Occipital lobe (tissue), 3 donors: ENCODE measurements at places on chromosomes 2 and 18.

- peak; percentile 7 for DNase-seq
Observed at GRCh38 chr2:36322108-36322507, 33.5 kb upstream of the CRIM1 start.

- peak; percentile 68 for DNase-seq
Observed at GRCh38 chr2:42047488-42048298, at the start of gene PKDCC. Gene PKDCC (plus strand): TSS chr2:42048021. CDS start chr2:42048200, 179 bp downstream.

DNA sequence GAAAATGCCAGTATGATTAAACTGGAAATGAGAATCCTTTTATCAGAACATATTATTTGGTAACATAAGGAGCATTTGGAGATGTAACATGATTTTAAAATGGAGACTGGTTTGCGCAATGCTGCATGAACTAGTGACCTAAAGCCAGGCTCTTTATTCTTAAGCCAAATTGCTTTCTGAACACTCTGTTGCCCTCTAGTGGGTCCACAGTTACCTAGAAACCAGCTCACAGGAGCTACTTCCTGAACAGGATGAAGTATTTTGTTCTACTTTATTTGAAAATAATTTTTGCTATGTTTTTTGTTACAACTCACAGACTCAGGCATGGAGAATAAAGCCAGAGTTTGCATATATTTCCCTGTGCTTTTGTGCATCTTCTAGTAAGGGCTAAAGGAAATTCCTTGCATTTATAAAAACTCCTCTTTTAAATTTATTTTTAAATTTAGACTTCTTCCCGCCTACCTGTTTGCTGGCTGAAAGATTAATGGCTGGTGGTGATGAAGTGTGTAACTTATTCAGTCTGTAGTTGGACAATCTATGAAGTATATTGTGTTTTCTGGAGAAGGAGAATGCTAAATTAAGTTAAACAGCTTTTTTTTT is 146.7 kb downstream of the PARD3B start:
- no peak for DNase-seq

DNA sequence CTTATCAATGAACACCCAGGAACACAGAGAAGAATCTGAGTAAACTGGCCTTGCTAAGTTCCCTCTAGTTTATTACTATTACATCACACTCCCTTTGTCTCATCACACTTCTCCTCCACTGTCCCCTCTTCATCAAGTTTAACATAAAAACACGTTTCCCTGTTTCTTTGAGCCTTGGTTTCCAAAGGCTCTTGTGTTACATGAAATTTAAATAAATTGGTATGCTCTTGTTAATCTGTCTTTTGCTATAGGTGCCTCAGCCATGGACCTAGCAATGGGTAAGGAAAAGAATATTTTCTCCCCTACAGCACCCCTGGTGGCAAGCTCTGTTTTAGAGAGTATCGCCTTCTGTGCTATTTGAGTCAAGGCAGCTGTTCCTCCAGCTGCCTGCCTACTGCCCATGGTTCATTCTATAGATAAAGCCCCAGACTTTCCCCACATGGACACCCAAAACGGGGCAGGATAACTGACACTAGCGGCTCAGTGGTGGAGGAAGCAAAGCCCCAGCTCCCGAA is 31.8 kb downstream of the TGIF1 start:
- DNase-seq, result no peak

DNA sequence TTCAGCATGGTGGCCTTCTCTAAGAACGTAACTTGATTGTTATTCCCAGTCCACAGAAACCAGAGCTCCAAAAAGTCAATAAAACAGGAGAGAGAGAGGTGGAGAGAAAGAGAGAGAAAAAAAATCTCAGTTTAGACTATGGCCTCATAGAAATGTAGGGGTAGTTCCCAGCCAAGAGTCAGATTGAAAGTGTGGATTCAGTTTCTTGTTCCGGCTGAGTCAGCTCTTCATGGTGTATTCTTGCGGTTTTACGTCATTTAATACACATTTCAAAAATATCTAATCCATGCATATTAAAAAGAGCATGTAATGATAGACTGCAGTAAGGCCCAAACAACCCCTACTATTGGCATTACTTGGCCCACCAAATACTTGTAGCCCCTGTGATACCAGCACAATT is 303.9 kb downstream of the ETAA1 start:
- no peak for DNase-seq

DNA sequence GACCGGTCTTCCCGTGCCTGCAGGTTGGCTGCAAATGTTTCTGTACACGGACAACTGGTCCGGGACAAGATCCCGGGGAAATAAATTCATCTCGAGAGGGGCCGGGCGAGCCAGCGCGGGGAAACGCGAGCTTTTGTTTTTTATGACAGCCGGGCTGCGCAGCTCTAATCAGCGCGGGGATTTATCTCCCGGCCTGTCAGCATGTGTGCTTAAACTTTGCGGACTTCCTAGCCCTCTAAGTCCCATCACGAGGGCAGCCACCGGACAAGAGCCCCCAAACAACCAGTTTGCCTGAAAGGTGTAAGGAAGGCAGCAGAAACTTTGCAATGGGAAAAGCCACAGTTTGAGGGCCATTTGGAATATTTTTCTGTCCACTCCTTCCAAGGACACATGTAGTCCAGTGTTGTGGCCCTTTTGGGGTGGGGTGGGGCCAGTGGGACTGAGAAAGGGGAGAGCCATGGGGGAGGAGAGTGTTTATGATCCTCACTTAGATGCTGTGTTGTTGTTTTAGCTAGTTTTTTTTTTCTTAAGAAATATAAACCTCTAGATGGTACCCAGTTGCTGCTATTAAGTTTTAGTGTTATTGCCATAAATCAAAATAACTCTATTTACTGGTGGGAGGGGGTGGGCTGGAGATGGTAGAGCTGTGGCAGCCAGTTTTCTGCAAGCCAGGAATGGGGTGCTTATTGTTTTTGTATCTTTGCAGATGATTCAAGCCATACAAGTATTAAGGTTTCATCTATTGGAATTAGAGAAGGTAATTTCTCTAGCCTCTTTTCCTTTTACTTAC is 6.0 kb downstream of the MEIS1 start:
- DNase-seq, result no peak

GRCh38 chr2:124666976-124667375 is 641.9 kb downstream of the CNTNAP5 start:
- no peak for DNase-seq

- no peak for DNase-seq
Observed at GRCh38 chr2:7672027-7672684, 754.9 kb downstream of the RNF144A start.

DNA sequence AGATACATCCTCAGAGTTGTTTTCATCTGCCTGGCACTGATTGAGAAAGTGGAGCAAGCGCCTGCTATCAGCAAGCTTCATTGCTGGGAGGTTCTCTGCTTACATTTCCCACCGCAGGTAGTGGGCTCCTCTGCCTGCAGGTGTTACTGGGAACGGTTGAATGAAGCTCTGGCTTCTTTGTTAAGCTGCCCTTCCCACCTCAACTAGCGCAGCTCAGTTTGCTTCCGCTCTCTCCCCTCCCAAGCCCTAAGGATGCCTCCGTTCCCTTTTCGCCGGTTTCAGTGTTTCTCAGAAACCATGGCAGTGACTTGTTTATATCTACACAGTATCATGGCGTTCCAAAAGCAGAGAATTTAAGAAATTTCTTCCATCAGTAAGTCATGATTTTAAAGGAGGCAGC is 72.2 kb upstream of the B3GNT7 start:
- DNase-seq, result no peak

DNA sequence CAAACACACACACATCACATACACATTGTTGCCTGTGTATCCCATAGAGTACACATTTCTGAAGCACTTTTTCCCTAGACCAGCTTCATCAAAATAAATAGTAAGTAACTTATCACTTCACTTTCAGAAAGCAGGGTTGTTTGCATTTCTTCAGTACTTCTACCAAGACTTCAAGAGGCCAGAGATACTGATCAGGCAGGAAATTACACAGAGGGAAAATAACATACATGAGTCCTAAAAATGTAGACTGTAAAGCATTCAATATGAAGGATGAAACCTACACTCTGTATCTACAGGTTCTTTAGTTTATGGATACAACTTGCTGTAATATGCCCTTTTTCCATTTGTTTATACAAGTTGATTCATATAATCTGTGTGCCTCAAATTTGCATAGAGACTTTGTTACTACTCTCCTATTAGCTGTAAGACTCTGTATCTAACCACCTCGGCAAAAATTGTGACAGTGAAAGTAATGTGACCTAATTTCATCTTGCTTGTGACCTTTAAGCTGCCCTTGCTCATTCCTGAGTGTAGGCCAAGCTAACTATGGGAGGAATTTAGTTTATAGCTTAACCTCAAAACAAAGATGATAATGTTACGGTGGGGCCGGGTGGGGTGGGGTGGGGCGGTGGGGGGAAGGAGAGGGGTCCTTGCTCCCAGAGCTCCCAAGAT is 228.9 kb upstream of the SPOPL start:
- no peak for DNase-seq

- DNase-seq, result no peak
Observed at GRCh38 chr18:60196836-60197606, 175.6 kb downstream of the MC4R start.

DNA sequence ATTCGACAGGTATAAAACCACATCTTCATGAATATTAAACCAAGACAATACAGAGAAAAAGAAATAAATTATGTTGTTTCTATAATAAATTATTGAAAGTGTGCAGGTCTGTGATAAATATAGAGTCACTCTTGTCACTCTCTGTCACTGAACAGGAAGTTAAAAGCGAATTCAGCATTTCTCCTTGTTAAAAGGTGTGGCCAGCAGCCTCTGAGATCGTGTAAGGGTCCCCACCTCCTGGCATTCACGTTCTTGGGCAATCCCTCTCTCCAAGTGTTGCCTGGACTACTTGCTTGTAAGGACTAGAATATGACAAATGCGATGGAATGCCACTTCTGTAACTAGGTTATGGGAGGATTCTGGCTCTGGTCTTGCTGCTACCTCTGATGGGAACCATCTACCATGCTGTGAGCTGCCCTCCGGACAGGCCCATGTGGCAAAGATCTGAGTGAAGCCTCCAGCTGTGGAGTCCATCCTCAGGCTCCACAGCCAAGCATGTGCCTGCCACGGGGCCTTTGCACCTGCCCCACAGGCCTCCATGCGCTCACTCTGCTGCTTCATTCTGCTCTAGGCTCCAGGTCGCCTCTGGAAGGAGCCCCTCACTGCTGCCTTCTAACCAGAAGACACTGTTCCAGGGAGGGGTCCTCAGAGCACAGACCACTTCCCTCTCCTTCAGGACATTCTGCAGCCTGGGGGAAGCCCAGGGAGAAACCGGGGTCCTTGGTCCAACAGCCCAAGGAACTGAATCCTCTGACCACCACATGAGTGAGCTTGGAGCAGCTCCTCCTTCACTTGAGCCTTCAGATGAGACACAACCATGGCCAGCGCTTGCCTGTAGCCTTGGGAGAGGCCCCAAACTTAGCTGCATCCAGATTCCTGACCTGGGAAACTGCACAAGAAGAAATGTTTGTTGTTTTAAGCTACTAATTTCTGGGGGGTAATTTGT is 202.9 kb upstream of the HDAC4 start:
- no peak for DNase-seq

GRCh38 chr18:332007-332406 is 64.2 kb upstream of the THOC1 start:
- DNase-seq, result no peak

DNA sequence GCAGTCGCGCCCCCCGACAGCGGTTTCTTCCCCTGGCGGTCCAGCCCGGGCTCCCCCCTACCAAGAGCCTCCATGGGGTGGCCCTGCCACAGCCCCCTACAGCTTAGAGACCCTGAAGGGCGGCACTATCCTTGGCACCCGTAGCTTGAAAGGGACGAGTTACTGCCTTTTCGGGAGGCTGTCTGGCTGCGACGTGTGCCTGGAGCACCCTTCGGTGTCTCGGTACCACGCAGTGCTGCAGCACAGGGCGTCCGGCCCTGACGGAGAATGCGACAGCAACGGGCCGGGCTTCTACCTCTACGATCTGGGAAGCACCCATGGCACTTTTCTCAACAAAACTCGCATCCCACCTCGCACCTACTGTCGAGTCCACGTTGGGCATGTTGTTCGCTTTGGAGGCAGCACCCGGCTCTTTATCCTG is 475 bp downstream of the SLC4A1AP start:
- DNase-seq, result no peak

DNA sequence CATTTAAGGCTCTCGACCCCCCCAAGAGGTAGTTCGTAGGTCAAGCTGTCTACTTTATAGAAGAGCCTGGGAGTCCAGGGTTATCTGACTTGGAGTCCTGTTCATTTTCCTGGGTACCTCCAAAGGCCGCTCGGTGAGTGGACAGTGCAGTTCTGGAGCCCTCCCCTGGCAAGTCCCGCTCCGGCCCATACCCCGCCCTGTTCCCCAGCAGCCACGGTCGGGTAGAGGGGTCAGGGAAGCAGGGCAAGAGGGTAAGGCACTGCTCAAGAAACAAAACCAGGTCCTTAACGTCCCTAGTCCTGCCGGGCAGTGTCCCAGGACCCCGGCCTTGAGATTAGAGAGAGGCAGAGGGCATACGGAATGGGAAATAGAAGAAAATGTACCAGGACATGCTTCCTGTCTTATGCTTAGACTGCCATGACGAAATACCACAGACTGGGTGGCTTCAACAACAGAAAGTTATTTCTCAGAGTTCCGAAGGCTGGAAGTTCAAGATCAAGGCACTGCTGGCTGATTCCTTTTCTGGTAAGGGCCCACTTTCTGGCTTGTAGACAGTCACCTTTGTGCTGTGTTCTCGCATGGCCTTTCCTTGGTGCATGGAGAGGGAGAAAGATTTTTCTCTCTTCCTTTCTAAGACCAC is 5.4 kb upstream of the HPCAL1 start:
- no peak for DNase-seq

GRCh38 chr2:237763812-237764211 is 34.8 kb upstream of the RBM44 start:
- DNase-seq, result no peak

GRCh38 chr2:72913486-72914205 is 3.7 kb upstream of the EMX1 start:
- no peak for DNase-seq

DNA sequence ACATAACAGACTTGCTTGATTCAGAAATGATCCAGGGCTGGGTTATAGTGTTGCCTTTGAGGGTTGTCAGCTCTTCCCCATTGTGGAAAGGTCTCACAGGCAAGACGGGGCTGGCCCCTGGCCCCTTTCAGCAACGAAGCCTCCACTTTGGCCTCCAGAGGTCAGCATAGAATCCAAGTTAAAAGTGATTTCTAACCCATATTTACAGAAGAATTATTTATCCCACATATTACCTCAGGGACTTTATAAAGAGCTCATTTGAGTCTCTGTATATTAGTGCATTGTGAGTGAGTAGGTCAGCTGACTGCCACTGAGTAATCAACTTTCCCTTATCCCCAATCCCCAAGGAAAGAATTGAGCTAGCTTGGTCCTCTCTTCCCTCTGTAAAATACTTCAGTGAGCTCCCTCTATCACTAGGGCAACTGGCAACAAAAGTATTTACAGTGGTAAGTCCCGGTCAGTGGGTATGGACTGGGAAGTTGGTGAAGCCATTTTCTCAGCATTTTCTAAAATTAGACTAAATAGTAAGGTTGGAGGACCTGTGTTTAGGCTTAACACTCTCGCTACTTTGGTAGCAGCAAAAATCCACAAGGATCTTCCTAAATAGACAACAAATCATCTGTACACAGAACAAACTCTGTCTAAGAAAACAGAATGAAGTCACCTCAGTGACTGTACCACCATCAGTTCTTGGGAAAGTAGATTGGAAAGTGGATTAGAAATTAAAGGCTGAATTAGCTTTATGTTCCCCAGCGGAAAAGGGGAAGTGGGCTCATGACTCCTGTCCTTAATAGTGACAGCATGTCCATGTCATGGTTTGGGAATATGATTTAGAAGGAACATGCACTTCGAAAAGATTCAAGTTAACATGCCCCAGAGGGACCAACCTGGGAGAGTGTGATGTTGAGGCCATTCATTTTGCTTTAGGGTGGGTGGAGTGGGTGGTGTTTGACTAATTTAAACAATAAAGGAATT is 171.0 kb upstream of the SIX3 start:
- no peak for DNase-seq

GRCh38 chr18:38019292-38019691 is 453.7 kb upstream of the CELF4 start:
- no peak for DNase-seq
